Activated T-helper 1 cell treated with anti-CD3 and anti-CD28 coated beads, Interleukin-2, amount 50 U/mL, for 16 hours (primary cell): ENCODE measurements at places on chromosomes 11 and 22.

GRCh38 chr22:41910050-41911000 lies 4.5 kb downstream of the SHISA8 start:
- no peak for DNase-seq

DNA sequence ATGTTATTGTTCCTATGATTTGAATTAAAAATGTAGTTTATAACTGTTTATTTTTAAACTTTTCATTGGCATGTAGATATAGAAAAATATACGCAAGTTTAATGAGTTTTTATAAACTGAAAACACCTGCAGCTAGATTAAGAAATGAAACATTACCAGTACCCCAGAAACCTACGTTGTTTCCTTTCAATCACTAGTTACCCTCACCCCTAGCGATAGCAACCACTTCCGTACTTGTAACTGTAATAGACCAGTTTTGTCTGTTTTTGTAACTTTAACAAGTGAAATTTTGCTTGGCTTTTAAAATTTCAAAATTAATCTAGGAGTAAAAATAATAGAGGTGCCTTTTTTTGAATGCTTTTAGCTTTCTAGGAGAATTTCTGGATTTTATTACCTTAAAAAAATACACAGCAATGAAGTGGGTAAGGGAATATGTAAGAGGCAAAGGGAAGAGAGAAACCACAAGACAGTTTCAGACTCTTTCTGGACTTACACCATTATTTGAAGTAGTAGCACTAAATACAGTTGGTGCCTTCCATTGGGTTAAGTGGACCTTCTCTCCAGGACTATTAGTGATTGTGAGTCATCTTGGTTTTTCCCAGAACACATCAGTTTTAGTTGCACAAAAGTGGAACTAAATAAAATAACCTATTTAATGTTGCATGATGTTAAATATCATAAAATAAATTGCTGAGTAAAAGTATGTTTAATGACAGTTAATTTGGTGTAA lies 18.7 kb upstream of the NAT10 start:
- no peak for DNase-seq

DNA sequence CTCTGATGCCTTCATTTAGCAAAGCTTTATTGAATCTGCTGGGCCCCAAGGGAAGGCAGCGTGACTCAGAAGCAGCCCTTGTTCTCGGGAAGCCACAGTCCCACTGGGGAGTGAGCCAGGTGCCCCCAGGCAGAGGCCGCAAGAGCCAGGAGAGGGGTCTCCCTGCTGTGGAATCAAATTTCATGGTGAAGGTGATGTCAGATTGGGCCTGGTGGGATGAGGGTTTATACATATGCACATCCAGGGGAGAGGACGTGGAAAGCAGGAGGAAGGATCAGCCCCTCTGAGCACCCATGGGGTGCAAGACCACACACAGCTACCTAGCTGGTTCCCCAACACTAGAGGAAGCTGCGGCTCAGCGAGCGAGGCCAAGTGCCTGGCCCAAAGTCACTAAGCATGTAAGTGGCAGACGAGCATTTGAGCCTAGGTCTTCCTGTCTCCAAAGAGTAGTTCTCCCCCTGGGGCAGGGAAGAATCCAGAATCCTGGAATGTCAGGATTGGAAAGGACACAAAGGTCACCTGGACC lies 2.0 kb downstream of the SYNGR1 start:
- no peak for DNase-seq

GRCh38 chr11:65104628-65105027 lies 7.0 kb upstream of the TM7SF2 start:
- DNase-seq = no peak

GRCh38 chr11:108543316-108543964 lies 45.3 kb upstream of the POGLUT3 start:
- no peak for DNase-seq

- no peak for DNase-seq
Measured at GRCh38 chr22:30247561-30247960, 1.0 kb upstream of the LIF start.

- DNase-seq = no peak
Measured at GRCh38 chr11:86538223-86538548, 134.2 kb downstream of the ME3 start.
